ENCODE measurements at places on chromosomes 6 and 20. TPM values are rescaled to one million over a fixed set of nuclear protein-coding genes. Genes with fewer than 3 reads are reported as not detected.

STXBP5 gene
- 19.5 TPM for total RNA-seq

DNA sequence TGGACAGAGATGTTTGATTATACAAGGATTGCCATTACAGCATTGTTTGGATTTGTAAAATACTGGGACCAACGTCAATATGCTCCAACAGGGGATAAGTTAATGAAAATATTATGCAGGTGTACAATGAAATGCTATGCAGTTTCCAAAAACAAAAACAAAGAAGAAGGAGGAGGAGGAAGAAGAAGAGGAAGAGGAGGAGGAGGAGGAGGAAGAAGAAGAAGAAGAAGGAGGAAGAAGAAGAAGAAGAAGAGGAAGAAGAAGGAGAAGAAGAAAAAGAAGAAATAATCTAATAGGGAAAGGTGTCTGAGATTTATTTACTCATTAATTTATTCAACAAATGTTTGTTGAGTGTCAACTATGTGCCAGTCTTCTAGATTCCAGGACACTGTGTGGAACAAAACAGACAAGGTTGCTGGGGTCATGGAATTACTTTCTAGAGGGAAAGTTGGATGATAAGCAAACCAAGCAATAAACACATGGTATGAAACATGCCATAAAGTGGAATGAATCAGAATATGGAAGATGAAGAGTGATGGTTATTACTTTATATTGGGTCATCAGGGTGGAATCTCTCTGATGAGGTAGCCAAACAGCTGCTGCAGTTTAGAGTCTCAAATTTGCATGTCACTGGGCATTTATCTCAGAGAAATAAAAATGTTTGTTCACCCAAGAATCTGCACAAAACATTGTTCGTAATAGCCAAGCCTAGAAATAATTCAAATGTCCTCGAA is 6.3 kb upstream of the TRIM27 start:
- DNase-seq, result no peak

- no peak for DNase-seq
These were observed 10.8 kb downstream of the BPIFA2 start for GRCh38 chr20:33178726-33179125.

HLA-DQB1 gene
- total RNA-seq, result 310 TPM

- DNase-seq, result no peak
These were observed 12.1 kb upstream of the MLN start for GRCh38 chr6:33815854-33816253.

GRCh38 chr6:54827010-54827409 is 19.6 kb upstream of the FAM83B start:
- no peak for DNase-seq

MRS2 gene
- total RNA-seq, result 24.3 TPM
